ENCODE measurements at places on chromosomes 3 and 15.

- no peak for DNase-seq
Measured at GRCh38 chr3:64306745-64307144, 81.5 kb upstream of the PRICKLE2 start.

DNA sequence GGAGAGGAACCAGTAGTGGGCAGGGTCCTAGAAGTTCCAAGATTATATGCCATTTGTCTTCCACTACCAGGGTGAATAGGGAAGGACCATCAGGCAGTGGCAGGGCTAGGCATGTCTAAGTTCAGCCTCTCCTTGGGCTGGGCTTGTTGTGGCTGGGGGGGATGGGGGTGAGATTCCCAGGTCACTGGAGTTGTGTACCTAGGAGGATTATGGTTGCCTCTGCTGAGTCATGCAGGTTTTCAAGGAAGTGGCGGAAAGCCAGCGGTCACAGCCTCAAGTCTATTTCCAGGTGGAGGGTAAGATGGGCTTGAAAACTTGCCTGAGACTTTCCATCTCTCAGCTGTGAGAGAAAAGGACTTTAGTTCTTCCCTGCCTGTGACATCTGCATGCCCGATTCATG, 1407.1 kb downstream of the SI start:
- no peak for DNase-seq

DNA sequence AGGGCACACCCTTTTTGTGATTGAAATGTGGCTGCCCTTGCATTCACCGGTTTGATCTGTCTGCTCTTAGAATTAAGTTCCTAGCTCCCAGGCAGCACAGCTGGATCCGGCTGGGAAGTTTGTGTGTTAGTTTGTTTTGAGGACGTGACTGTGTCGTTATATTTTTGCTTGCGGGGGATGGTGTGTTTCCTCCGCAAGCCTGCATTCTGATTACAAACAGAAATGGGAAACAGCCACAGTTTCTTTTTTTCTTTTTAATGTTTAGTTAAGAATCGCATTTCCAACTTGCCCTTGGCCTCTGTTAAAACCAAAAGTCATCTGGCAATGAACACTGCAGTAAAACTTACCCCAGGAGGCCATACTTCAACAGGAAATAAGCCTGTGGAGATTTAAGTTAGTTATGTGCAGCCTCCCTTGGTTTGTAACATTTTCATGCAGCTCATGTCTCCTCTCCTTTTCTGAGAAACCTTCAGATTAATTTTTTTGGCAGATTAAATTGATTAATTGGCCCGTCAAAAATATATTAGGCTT, 888 bp downstream of the TMOD3 start:
- DNase-seq = no peak

GRCh38 chr3:67699882-67700281, 45.5 kb upstream of the SUCLG2 start:
- no peak for DNase-seq

DNA sequence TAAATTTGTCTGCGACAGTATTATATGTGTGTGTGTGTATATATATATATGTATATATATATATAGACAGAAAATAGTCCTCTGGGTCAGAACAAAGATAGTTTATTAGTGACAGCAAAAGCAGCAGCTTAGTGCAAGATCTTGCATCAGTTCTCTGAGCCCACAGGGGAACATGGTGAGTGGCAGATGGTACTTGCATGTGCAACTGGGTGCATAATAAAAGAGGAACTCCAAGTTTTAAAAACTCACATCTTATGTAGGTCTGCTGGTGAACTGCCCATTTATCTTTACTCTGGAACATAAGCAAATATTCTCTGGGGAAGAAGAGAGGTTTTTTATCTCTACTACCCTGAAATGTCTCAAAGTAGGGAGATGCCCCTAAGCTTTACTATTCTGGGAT, 276.4 kb downstream of the POLQ start:
- no peak for DNase-seq

DNA sequence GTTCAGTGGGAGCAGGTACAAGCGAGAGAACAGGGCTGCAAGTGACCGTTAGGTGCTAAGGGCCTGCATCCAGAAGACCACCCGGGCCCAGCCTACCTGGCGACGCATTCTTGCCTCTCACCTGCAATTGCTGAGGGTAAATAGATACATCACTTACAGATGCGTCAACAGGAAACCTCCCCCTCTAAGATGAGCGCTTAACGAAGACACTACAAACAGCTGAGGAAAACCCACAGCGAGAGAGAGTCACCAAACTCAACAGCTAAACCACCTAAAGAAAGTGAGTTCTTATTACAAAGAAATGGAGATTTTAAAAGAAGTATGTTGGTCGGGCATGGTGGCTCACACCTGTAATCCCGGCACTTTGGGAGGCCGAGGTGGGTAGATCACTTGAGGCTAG, 157.9 kb downstream of the CHSY1 start:
- DNase-seq = no peak

DNA sequence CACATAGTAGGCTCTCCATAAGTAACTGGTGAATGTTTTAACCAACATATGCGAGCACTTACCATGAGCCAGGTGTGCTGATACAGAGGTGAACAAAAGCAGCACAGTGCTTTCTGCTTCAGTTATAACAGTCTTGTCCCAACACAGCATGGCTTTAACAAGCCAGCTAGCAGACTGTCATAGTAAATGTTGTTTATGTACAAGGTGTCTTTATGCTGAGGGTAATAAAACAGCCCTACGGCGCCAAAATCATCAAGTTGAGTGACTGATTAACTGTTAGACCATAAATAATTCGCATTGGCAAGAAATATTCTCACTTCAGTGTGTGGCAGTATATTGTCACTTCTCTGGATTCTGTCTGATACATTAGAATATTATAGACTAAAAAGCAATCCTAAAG, 646.0 kb upstream of the CFAP20DC start:
- DNase-seq = no peak

- no peak for DNase-seq
Measured at GRCh38 chr3:124607163-124607562, 123.1 kb upstream of the UMPS start.

DNA sequence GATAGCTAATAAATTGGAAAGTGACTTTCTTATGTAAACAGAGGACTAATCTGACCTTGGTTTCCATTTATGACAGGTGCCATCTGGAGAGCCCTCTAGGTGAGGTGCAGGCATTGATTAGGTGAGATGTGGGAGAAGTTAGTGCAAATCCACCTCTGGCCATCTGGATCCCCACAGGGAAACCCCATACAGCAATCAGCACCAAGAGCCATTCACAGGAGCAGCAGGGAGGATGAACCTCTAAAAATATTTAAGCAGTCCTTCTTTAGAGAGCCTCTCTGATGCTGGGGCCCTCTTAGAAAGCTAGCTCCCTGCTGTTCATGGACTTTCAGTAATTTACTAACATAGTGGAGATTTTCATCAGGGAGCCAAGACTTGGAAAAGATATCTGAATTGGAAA, 69.3 kb downstream of the CLSTN2 start:
- DNase-seq = no peak

DNA sequence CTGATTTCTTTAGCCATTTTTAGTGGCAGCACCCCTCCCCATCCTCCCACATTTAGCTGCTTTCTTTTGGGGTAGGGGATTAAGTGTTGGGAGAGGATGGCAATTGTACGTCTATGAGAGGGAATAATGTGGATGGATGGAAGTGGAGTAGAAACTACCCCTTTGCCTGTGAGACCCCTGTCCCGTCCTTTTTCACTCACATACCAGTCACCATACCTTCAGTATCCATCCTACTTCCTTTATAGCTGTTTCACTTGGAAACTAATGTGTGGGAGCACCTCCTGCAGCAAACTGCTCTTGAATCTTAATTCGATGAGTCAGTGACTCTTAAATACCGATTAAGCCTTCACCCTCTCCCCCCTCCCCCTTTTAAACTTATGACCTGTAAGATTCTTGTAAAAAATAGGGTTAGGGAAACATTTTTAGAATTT, 730 bp downstream of the SPRED1 start:
- DNase-seq = no peak

- no peak for DNase-seq
Measured at GRCh38 chr15:101439920-101440319, 49.6 kb downstream of the PCSK6 start.

DNA sequence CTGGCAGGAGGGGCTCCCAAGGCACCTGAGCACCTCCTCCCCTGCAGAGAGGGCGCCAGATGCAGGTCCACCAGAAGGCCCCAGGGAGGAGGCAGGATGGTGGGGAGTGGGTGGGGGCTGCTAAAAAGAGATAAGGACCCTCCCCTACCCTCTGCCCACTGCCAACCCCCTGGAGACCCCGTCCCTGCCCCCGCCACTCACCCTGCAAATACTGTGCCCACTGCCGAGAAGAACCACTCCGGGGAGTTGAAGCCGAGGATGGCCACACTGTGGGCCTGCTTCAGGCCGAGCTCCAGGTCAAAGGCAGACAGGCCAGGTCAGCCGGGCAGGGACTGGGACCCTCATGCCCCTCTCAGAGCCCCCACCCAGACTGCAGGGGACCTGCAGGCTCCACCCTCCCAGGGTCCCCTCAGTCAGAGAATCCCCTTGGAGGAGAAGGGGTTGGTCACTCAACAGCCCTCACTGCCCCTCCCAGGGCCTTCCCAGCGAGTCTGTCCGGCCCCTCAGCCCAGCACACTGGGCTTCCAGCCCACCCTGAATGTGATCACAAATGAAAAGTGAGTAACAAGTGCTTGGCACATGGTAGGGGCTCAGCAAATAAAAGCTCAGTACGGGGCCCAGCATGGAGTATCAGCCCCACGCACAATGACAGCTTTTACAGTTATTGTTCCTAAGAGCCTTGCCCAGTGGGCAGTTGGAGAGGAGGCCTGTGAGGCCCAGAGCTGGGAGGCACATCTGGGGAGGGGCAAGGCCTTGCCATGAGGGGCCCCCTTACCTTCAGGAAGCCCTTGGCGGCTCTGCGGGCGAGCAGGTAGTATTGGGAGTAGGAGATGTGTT, 40.4 kb downstream of the ACSBG1 start:
- no peak for DNase-seq

DNA sequence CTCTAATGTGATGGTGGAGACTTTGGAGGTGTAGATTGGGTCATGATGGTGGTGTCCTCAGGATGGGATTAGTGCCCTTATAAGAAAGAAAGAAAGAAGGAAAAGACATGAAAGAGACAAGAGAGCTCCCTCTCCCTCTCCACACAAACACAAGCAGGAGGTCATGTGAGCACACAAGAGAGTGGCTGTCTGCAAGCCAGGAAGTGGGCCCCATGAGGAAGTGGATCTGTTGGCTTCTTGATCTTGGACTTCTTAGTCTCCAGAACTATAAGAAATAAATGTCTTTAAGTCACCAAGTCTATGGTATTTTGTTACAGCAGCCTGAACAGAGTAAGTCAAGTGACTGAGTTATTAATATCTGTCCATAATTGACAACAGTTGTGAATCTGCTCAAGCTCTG, 17.1 kb downstream of the IQCB1 start:
- DNase-seq = no peak

- no peak for DNase-seq
Measured at GRCh38 chr3:72407766-72408165, 440.5 kb downstream of the SHQ1 start.

GRCh38 chr3:34319881-34320280, 521.5 kb downstream of the PDCD6IP start:
- no peak for DNase-seq

DNA sequence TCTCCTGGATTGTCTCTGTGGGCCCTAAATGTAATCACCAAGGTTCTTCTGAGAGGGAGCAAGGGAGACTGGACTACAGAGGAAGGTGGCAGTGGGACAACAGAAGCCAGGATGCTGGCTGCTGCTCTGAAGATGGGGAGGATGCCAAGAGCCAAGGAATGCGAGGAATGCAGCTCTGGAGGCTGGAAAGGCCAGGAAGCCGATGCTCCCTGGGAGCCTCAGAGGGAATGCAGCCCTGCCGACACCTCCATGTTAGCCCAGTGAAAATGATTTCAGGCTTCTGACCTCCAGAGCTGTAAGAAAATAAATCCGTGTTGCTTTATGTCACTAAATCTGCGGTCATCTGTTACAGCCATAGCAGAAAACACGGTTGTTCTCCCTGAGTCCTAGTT, 44.1 kb downstream of the UMPS start:
- no peak for DNase-seq

- DNase-seq = no peak
Measured at GRCh38 chr3:142725357-142725739, 1.5 kb downstream of the TRPC1 start.

DNA sequence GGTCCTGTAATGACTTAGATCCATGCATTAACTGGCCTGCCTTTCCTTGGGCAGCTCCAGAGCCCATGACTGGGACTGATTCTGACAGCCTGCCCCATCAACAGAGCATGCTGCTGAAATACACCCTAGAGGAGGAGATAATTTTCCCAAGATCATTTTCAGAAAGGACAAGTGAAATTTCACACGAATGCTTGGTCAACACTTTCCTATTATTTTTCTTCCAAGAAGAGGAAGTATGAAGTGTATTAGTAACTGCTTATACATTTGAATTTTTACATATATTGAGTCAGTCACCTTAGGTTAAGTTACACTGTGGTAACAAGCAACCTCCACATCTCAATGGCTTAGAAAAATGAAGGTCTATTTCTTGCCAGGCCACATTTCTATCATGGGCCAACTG, 9.7 kb upstream of the NMNAT3 start:
- no peak for DNase-seq

DNA sequence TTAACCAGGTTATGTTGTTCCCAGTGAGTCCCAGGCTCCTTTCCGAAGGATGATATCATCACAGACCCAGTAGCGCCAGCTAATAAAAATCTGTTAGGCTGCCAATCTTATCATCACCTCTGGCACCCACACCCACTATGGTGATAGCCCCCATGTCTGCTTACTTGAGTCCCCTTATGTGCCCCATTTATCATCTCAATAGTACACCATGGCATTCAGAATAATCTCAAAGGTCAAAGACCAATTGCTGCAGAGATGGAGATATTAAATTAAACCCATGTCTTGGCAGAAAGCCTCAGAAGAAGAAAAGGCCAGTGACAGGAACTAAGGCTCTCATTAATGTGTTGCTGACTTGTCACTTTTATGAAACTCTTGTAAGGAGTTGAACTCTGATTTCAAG, 32.8 kb downstream of the CPNE4 start:
- no peak for DNase-seq

- DNase-seq = no peak
Measured at GRCh38 chr15:74802862-74803447, 9.7 kb upstream of the LMAN1L start.

- DNase-seq = peak; percentile 12
Measured at GRCh38 chr3:52534281-52535183, 875 bp upstream of the NT5DC2 start.

DNA sequence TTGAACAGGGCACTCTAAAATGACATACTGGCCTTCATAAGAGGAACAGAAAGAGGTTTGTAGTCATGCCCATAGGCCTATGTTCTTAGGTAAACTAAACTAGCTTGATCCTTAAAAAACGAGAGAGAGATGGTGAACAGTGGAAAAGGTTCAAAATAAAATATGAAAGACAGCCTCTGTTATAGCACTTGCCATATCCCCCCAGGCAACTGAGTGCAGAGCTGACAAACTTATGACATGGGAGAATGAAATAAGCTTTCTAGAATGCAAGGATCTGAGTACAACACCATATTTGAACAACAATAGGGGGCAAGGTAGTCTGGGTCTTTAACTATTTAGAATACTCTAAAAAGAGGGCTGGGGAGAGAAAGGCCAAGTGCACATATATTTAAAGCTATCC, 700.6 kb upstream of the CFAP20DC start:
- DNase-seq = no peak

- no peak for DNase-seq
Measured at GRCh38 chr3:71064956-71065763, 518.4 kb downstream of the FOXP1 start.

Data from NCI-H774 (cell line).